ENCODE measurements at places on chromosomes 3 and 15.
A peak's percentile ranks its signal among the peaks of the same experiment; 100 is the strongest.

DNA sequence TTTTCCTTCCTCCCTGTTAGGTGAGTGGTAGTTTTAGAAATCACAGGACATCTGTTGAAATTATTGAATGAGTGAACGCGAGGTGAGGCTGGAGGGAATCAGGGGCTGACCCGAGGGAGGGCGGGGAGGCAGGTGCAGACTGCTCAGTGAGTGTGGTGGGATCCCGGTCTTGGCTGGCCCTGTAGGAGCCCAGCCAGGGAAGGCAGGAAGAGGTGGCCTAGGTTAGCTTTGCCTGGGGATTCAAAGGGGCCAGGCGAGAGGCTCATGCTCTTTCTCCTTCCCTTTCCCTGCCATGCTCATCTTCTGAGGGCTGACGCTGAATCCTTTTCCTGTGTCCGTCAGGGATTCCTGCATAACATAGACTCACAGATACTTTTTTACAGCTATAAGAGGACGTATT, 15.1 kb downstream of the CACNA1D start:
- DNase-seq, result no peak

DNA sequence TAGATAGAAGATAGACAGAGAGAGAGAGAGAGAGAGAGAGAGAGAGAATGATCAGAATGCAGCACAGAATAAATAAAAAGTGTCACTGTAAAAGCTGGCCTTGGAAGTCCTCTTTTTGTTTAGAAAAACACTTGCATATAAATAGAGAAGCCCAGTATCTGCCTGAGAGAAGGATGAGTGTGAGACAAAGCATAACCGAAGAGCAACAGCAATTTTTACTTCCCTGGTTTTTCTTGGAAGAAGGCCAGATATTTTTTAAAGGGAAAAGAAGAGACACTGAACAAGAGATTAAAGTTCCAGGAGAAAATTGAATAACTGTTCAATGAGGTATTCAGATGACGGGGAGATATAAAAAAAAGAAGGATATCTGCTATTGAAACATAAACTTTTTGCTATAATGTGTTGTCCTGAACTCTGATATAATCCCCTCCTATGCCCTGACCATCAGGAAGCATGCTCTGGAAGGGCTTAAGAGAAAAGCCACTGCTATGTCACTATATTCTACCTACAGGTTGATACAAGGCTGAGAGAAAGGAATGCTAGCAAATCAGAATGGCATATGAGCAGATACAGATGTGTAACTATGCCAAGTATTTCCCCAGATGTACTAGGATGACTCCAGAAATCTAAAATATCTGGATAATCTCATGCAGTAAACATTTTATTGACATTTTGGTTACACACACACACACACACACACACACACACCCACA, 358.9 kb downstream of the RBMS3 start:
- no peak for DNase-seq

GRCh38 chr15:50318697-50319096, 36.3 kb downstream of the GABPB1 start:
- no peak for DNase-seq

DNA sequence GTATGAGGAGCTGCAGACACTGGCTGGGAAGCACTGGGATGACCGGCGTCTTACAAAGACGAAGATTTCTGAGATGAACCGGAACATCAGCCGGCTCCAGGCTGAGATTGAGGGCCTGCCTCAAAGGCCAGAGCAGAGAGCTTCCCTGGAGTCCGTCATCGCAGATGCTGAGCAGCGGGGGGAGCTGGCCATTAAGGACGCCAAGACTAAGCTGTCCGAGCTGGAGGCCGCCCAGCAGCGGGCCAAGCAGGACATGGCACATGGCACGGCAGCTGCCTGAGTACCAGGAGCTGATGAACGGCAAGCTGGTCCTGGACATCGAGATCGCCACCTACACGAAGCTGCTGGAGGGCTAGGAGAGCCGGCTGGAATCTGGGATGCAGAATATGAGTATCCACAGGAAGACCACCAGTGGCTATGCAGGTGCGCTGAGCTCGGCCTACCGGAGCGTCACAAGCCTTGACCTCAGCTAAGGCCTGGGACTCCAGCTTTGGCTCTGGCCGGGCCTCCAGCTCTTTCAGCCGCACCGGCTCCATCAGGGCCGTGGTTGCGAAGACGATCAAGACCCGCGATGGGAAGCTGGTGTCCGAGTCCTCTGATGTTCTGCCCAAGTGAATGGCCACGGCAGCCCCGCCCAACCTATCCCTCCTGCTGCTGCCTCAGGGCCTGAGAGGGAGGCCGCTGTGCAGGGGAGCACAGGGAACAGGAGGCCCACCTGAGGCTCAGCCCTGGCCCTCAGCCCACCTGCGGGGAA, 9.2 kb upstream of the SHC4 start:
- no peak for DNase-seq

GRCh38 chr3:149274220-149274619, 52.6 kb upstream of the CP start:
- DNase-seq, result no peak

DNA sequence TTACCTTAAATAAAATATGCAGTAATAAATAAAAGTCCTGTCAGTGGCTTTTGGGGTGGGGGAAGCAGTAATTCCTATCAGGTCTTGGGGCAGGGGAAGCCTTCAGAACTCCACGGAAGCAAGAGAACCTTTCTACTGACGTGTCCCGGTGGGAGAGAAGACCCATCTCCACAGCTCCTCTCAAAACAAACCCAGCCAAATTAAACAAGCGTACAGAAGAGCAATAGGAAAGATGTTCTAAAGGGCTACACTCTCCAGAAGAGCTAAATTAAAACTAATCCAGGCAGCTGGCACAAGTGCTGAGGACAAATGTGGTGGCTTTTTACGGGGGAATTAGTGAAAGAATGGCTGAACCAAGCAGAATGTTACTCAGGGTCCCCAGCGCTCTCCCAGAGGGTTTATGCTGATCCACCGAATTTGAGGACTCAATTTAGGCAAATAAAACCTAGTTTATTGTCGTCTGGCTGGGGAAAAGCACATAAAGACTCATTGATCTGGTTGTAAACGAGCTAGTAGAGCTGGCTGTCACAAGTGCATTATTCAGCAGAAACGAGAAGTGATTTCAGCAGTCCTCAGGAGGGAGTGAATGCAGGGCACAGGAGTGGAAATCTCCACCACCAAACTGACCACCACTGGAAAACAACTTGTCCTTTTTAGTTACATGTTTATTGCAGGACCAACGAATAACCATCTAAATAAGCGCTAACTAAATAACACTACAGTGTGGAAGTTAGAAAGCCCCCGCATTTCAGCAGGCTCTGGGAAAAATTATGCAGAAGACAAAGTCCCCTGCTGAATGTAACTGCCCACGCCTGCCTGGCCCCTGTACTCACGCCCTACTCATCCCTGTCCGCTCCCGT, 13.5 kb downstream of the BFSP2 start:
- DNase-seq, result peak; percentile 28

GRCh38 chr3:111768571-111769100, 90.4 kb upstream of the PHLDB2 start:
- DNase-seq, result peak; percentile 93

GRCh38 chr15:84951736-84952135, 29.9 kb upstream of the PDE8A start:
- no peak for DNase-seq

DNA sequence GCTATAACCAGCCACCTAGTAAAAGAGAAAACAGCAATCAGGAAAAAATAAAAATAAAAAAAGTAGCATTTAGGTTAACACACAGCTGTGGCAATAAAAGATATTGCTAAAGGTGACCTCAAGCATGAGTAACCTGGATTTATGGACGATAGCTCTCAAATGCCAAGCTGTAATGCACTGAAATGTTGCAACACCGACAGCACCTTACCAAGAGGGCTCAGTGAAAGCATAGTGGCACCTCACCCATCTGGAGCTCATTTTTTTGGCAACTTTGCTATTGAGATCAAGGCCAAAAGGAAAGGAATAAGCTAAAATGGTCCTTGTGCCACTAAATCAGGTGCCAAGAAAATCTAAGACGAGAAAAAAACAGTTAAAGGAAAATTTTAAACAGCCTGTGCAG, 2.5 kb downstream of the HACD2 start:
- no peak for DNase-seq

- no peak for DNase-seq
Measured at GRCh38 chr3:69090021-69090420, 5.3 kb downstream of the ARL6IP5 start.

DNA sequence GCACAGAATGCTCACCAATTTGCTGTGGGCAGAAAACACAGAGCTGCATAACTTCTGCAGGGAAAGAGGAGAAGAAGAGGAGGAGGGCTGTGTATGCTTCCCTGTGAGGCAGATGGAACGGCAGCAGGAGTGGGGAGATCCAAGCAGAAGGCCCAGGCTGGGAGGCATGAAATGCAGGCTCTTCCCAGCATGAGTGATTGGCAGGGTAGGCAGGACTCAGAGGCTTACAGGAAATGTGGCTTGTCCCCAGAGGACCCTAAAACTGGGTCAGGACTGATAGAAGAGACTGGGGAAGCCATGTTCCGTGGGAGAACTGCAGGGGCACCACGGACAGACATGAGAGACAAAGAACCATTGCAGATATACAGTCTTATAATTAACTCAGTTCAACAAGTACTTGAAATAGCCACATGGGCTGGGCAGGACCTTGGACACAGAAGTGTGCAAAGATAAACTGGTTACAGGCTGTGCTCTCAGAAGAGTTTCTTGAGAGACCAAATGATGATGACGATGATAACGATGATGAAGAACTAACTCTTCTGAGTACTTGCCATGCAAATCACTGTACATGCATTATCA, 286.9 kb downstream of the EPHB1 start:
- DNase-seq, result no peak

- no peak for DNase-seq
Measured at GRCh38 chr3:129622933-129623332, 16.5 kb upstream of the PLXND1 start.

- DNase-seq, result peak; percentile 2
Measured at GRCh38 chr3:142542054-142542453, 36.5 kb downstream of the ATR start.

- no peak for DNase-seq
Measured at GRCh38 chr15:74137537-74137894, 7.1 kb downstream of the ISLR2 start.

- DNase-seq, result peak; percentile 93
Measured at GRCh38 chr3:175346573-175347356, 487.6 kb downstream of the NAALADL2 start.

DNA sequence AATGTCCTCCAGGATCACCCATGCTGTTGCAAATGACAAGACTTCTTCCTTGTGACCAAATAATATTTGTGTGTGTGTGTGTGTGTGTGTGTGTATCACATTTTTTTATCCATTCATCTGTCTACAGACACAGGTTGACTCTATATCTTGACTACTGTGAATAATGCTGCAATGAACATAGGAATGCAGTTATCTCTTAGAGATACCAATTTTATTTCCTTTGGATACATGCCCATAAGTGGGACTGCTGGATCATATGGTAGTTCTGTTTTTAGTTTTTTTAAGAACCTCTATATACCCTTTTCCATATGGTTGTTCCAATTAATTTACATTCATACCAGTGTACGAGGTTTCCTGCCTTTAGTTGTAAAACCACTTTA, 41.7 kb downstream of the GPR176 start:
- no peak for DNase-seq

GRCh38 chr3:71231680-71232079, 351.8 kb downstream of the FOXP1 start:
- DNase-seq, result no peak

DNA sequence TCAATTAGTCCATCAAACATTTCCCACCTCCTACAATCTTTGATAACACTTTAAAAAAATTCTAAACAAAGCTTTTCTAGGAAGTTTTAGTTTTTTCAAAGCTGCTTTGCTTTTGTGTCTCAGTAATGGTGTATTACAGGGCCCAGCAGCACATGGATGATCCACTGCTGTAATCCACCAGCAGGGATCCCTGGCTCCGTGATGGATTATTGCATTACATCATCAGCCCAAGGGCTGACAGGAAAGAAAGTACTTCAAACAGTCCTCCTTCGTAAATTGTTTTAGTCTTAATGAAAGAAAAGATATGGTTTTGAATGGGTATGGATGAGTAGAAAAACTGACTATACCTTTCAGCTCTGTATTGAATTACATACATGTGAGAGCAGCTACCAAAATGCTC, 688.9 kb upstream of the NAALADL2 start:
- DNase-seq, result no peak

DNA sequence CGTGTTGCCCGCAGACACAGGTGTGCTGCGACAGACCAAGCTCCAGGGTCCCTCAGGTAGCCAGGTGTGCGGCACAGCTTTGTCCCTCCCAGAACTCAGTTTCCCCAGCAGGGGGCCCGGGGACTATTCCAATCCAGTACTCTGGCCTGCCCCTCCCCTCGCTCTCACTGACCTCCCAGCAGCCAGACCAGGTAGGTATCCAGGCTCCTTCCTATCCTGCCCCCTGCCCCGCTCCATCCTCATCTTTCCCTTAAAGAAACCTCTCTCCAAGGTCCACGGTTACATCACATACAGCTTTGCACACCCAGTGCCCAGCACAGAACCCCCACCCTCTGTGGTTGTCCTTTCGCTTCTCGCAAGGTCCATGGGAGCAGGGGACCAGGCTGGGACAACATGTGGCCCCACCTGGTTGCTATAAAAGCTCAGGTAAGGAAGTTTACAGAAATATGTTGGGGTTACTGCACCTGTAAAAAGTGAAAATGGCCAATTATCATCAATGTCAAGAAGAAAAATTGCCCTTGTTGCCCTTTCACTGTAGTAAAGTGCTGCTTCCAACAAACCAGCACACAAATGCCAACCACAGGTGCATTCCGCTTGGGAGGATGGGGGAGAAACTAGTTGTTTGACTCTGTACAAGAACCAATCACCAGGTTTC, 7.3 kb upstream of the CYP11A1 start:
- DNase-seq, result no peak

DNA sequence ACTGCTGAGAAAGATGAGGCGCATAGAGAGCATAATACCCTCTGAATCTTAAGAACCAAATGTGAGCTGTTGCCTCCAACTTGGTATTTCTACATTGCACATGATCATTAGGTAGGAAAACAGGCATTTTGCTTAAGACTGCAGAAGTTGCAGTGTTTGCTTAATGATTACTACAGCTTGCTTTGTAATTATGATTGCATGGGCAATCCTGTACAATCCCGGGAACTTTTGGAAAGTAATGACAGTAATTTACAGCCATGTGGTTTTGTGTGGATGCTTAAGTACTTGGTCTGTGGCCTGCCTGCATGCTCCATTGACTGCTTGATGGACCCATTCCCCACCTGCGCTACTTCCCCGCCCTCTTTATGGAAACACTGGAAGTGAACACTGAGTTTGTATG, 301.1 kb downstream of the DIPK2A start:
- DNase-seq, result no peak

DNA sequence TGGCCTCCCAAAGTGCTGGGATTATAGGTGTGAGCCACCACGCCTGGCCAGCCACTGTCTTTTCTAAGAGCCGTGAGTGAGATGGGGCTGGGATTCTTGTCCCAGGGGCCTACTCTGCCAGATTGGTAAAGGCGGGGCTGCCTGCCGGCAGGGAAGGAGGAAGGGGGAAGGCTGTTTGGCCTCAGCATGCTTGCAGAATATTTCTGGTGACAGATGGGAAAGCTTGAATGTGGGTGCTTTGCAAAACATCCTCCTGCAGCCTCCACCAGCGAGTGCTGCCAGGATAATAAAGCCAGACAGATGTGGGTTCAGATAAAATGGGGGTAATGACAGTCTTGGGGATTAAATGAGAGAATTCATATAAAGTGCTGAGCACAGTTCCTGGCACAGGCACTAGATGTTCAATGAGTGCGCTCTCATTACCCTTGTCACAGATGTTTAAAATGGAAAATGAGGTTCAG, 19.8 kb upstream of the ACOX2 start:
- DNase-seq, result no peak
